Putamen (tissue), 1 donor: ENCODE measurements at places on chromosomes 12 and 14.

DNA sequence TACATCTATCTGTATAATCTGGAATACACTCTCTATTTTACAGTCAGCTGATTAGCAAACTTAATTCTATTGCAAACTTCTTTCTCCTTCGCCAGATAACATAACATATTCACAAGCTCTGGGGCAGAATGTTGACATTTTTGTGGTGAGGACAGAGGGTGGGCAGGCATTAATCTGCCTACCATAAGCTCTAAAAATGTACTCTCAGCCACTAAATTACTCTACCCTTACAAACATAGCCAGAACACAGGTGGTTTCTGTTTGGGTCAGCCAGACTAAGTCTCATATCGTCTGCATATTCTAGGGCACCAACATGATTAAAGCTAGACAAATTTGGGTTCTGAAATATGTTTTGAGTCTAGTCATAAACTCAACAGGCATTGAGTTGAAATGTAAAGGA, 90.1 kb downstream of the SLC6A15 start:
- DNase-seq = no peak

GRCh38 chr14:96391293-96392118, 422 bp upstream of the AK7 start:
- peak; percentile 96 for DNase-seq

DNA sequence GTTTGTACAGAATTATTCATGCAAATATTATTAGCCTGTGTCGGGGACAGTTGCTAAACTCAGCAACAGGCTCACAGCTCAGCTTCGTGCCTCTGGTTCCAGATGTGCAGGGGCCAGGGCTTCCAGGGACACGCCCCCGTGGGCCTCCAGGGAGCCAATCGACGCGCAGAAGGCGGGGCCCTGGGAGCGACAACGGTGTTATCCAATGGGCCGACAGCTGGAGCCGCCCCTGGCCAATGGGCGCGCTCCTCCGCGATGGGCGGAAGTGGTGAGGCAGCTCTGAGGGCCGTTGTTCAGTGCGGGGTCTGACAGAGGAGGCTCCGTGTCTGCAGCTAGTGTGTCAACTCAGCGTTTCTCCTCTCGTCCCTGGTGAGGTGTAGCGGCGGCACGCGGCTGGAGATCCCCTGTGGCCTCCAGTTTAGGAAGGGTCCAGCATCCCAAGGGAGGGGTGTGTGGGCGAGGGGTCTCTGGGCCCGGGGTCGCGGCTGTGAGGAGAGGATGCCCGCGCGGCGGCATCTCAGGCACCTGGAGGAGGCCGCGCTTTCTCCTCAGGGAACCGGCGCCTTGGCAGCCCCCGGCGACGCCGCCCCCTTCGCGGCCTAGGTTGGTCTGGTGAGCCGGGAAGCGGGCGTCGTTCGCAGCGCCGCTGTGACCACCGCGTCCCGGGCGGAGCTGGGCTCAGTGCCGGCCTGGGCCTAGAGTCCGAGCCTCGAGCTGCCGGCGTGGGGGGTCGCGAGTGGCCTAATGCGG, at the start of gene TRAFD1:
Gene TRAFD1 (plus strand): TSS at position 311 of the 750 bp plus-strand sequence. CDS start 4,963 bp downstream, outside the sequence.
- DNase-seq = peak; percentile 97

- no peak for DNase-seq
These were observed 15.6 kb downstream of the JDP2 start for GRCh38 chr14:75443203-75443969.

DNA sequence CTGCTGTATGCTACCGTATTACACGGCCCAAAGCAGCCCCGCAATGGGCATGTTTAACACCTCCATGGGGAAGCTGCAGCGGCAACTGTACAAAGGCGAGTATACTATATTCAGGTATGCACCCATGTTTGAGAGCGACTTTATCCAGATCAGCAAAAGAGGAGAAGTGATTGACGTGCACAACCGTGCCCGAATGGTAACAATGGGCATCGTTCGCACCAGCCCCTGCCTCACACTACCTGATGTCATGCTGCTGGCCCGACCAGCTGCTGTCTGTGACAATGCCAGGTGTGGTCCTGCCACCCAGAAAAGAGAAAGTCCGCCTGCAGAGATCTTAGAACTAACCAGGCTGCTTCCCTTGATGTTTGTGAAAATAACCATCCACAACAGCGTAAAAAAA, 630 bp downstream of the GARIN6 start:
- no peak for DNase-seq

DNA sequence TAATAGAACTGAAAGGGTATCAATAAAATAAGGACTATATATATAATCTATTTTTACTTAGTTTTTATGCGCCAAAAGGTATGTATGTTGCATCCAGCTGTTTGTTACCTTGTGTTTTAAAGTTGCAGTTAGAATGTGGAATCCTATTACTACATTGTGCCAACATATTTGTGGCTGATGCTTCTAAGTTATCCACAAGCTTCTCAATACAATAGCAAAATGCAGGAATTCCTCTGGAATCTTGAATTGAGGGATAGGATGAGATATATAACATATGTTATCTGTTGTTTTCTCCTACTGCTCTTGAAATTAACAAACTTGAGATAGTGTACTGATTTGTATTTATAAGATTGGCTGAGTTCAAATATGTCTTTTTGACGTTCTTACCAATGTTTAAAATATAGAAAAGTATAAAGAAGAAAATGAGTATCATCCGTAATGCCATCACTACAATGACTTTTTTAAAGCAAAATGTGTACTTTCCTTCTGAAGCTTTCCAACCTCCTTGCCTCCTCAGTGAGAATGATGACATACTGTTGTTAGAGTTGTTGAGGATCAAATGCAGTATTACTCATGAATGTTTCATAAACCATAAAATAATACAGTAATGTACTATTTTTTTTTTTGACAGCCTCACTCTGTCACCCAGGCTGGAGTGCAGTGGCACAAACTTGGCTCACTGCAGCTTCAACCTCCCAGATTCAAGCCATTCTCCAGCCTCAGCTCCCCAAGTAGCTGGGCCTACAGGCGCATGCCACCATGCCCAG, 6.6 kb downstream of the RAP1B start:
- DNase-seq = no peak

GRCh38 chr12:13060581-13060980, 16.4 kb downstream of the FAM234B start:
- DNase-seq = no peak

DNA sequence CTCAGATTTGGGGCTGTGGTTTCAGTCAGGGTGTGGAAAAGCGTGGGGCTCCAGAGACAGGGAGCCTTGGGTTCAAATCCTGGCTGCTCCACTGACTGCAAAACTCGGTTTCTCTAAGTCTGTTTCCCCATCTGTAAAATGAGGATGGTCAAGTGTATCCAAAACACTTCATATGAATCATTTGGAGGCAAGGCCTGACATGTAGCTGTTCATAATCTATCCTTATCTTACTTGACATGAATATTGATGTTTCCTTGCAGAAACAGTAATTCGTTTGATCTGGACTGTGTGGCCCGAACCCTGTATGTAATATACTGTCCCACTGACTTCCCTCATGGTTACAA, 1.5 kb upstream of the CCDC63 start:
- no peak for DNase-seq
